Fibroblast of pulmonary artery (primary cell): ENCODE measurements at places on chromosomes 7 and 10.

DNA sequence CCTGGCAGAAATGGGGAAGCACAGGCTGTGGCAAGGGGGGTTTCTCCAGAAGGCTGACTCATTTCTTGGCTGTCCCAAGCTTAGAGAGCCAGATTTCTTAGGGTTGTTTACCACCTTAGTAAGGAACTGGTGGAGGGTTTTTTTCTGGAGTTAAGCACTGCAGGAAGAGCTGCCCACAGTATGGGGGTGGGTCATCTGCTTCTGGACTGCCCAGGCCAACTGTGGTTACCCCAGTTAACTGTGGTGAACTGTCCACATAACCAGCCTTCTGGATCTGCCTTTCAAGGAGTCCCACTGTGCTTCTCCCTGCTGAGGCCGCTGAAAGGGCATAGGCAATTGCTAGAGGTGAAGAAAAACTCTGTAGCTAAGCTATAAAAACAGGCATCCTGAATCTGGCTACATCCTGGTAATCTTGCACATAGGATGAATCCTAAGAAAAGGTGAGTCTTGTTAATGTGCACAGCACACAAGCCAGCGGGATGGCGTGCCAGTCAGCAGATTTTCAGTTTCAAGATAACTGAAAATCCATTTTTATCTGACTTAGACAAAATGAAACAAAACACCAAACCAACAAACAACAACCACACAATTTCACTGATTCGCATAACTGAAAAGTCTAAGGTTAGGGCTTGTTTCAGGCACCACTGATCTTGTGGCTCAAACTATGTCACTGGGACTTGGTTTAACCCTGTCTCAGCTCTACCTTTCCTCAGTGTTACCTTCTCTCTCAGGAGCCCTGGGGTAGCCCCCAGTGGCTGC, 21.6 kb upstream of the TSPAN33 start:
- peak; percentile 22 for DNase-seq

DNA sequence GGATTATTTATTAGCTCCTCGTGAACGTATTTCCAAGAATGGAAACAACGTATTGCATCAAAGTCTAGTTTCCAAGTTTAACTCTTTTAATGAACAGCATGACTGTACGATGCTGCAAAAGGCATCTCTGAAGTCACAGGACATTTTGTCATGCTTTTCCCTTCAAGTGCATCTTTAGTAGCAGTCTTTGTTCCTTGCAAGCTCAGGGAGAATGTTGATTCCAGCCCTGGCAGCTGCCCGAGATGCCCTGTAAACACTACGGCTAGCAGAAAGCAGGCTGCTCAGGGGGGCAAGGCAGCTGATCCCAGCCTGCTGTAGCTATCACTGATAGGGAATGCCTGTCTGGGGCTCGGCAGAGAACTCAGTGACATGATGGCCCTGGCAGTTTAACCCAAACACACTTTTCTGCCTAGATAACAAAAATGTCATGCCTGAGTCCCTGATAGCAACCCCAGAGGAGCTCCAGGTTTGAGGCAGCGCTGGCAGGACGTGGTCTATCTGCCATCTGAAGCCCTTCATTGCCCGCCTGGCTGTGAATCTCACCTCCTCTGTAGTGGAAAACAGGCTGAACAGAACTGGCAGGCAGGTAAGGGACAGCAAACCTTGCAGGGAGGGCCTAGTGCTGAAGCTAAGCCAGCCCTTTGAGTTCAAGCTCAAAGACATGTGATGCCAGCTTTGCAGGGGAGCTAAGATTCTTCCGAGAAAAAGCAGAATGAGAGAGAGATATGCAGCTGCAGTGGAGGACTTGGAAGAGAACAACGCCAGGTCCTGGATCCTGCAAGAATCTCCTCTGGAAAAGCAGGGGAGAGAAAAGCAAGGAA, 264.6 kb downstream of the SNX10 start:
- no peak for DNase-seq

DNA sequence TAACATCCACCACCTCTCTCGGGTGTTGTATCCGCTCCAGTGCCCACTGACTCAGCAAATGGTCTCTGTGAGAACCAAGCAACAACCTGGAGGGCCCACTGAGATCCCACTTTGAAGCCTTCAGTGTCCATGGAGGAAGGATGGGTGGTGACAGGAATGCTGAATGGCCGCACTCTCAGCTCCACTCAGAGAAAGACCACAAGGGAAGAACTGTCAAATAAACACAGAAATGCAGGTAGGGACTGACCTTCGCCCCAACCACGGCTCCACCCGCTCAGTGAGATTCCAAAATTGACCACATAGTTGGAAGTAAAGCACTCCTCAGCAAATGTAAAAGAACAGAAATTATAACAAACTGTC, 65.8 kb downstream of the VIPR2 start:
- no peak for DNase-seq

GRCh38 chr10:54318470-54318869, 482.6 kb downstream of the PCDH15 start:
- no peak for DNase-seq

DNA sequence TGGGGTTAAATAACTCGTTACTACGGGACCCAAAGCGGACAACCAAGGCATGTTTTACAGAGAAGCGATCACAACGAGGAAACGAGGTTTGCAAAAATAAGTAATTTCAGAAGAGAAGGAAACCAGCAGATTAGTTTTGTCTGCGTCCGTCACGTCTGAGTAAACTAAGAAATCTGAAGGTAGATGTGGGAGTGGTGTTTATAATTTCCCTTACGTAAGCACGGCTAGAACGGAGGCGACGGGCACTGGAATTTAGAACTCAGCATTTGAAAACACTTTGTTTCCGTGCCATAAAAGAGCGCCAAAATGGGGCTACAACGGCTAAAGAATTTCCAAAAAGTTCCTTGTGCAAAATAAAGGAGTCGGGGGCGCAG, 718 bp upstream of the UMAD1 start:
- DNase-seq, result peak; percentile 27

DNA sequence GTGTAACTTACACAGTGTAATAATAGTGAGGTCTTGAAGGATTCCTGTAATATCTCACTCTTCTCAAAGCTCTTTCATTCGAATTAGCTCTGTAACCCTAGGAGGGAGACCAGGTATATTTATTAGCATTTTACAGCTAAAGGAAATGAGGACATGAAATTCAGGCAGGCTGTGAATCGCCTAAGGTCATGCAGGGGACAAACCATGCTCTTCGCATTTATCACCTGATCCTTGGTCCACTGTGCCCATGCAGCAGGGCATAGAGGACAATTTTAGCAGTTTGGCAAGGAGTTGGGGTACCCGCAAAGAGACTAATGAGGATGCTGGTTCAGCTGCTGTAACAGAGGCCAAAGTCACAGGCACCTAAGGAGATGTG, 14.8 kb upstream of the LAMB1 start:
- no peak for DNase-seq

GRCh38 chr10:101492205-101492604, 95.9 kb downstream of the POLL start:
- DNase-seq, result no peak

DNA sequence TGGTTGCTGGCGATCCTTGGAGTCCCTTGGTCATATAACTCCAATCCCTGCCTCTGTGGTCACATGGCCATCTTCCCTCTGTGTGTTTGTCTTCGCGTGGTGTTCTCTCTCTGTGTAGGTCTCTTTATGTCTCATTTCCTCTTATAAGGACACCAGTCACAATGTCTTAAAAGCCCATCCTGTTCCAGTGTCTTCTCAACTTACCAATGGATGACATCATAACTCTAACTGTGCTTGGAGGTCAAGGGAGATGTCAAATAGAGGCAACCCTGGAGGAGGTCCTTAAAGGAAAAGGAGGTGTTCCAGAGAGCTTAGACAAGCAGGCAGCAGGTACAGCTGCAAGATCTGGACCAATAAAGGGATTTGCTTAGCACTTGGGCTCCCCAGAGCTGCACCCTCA, 143.0 kb downstream of the BUB3 start:
- no peak for DNase-seq

DNA sequence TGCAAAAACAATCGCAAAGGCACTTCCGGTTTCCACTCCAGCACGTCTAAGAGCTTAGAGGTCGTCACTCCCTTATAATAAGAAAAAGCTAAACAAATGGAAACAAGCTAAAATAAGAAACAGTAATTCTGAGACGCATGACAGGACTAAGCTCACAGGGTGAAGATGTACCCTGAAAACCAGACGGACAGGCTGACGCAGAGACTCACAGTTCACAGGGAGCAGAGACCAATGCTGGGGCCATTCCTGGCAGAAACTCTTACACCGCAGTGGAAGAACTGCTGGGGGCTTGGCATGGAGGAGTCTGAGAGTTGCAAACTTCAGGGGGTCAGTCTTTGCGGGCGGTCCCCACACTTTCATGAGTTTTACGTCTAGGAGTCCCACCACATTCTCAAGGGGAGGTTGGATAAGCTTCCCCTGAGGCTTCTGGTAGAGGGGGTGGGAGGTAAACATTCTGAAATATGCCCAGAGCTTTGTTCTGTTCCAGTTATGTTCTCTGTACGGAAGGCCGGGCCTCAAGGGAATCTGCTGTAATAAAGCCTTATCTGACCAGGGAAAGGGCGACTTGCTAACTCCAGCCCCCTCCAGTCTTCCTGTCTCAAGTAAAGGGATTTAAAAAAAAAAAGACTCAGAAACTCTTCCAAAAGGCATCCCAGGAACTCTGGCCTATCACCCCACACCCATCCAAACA, 47.8 kb downstream of the BRI3 start:
- peak; percentile 63 for DNase-seq

DNA sequence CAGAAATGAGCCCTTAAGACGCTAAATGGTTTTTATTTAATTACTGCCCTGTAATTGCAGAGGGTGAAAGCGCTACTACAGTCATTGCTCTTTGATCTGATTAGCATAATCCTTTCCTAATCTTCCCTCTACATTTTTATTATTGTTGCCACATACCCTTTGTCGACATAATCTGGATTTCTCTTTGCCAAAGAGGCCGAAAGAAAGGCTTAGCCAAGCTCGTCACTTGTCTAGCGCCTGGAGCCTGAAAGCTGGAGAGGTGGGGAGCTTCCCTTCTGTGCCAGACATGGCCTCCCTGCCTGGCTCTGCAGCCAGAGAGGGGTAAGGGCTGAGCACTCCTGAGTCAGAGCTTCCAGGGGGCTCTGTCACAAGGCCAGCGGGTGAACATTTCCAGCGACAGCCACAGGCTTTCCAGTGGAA, 145.9 kb downstream of the PRKAG2 start:
- no peak for DNase-seq

DNA sequence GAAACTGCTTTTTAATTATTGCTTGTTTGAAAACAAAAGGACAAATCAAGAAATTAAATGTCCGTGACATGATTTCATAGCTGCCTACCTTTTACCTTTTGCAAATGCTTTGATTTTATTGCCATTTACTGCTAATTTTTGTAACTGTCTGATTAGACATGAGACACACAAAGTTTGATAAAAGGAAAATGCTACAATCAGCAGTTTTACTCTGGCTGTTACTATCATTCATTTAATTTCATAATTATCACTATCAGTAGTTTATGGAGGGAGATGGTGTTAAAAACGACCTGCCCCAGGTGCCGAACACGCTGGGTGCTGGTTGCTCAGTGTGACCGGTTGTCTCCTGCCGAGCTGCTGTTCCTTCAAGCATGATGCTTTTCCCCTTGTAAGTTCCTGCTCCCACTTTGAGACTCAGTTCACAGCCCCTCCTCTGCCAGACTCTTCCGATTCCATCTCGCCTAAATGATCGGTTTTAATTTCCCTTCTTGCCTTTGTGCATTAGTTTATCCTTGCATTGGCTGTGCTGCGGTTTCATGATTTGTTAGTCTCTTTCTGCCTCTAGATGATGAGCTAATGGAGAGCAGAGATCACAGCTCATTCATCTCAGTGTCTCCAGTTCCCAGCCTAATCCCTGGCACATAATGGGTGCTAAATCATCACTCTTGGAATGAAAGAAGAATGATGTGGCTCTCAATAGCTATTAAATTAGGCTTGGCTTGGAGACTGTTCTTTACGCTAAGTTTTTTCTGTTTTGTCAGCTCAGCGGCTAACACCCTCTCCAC, 110.6 kb downstream of the PFKFB3 start:
- DNase-seq, result no peak

DNA sequence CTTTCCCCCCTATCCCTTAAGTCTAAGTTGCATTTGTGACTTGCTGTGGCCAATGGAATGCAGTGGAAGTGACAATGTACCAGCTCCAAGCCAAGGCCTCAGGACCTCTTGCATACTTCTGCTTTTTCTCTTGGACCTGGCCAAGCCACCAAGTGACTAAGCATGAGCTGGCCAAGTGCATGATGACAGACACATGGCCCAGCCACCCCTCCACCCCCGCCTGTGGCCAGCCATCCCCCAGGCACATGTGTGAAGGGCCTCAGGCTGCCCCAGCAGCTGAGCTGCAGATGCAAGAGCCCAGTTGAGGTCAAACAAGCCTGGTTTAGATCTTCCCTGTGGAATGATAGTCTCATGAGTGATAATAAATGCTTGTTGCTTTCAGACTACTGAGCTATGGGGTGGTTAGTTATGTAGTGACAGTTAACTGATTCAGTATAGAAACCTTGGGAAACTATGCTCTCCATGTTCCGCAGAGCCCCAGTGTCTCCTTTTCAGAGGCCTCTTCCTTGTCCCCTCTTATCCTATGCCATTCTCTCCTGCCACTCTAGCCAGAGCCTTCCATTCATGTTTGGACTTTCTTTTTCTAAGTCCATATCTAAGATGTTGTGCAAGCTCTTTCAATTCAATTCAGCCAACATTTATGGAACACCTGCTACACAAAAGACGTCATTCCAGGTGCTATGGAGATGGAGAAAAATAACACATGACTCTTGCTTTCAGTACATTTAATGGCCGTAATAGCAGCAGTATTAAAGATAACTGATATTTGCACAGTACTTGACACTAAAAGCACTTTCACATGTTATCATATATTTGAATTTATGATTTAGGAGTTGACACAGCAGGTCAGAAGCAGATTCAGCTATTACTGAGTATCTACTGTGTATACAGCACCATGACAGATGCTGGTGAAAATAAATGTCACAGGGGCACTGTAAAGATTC, 55.5 kb upstream of the LOXL4 start:
- peak; percentile 77 for DNase-seq

DNA sequence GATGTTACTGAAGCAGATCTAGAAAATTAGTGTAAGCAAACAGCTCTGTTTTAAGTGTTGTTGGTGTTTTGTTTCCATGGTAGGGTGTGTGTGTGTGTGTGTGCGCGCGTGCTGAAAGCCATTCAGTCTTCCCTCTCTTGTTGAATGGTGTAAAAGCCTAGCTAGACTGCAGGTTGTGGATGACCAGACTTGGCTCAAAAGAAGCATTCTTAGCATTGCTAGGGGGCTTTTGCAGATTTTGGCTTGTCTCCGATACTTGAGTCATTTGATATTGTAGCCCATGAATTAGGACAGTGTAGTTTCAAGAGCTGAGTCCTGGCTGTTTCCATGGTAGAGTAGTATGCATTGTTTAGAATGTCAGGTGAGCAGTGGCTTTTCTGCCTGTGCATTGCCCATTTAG, 99.1 kb downstream of the SND1 start:
- peak; percentile 76 for DNase-seq
